Esophagus squamous epithelium (tissue), 5 donors: ENCODE measurements at places on chromosomes 13 and 19.

DNA sequence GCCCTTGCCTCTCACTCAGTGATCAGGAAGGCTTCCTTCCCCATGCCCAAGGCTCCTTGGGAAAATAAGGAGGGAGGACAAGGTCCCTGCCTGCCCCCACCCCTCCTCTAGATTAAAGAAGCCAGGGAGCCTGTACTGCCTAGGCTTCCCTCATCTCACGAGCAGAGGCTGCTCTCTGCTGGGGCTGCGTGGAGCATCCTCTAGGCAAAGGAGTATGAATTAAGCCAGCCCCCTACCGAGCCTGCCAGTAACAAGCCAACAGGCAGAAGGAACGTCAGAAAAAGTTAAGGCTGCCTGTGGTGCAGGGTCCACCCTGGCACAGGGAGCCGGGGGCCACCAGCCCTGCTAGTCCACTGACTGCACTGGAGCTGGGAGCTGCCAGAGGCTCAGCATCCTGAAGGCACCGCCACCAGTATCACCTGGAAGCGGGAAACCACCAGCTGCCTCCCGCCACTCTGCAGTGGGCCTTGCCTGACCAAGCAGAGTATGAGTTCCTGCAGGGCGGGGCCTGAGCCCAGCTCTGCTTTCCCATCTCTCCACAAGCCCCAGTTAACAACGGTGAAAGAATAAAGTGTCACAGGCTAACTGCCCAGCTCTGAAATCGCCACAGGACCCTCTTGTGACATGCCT is 6.8 kb downstream of the NAPA start:
- no peak for DNase-seq

- DNase-seq = no peak
These were observed 1551.1 kb downstream of the EFNB2 start for GRCh38 chr13:104984296-104984818.

DNA sequence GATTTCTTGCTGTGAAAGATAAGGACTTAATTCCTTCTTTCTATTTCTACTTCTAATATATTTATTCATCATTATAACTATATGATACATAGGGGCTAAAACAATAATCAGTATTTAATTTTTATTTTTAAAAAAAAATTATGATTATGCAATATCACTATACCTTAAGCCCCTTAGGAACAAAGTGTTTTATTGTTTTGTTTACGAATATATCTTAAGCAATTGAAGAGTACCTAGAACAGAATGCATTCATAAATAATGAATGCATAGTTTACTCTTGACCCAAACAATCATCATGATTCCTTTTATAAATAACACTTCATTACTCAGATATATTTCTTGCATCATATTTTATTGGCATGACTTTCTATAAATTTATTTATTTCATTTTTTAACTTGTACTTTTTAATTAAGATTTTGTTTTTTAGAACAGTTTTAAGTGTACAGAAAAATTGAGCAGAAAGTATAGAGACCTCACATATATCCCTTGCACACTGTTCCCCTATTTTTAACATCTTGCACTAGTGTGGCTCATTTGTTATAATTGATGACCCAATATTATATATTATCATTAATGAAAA is 339.9 kb upstream of the SPRY2 start:
- no peak for DNase-seq

DNA sequence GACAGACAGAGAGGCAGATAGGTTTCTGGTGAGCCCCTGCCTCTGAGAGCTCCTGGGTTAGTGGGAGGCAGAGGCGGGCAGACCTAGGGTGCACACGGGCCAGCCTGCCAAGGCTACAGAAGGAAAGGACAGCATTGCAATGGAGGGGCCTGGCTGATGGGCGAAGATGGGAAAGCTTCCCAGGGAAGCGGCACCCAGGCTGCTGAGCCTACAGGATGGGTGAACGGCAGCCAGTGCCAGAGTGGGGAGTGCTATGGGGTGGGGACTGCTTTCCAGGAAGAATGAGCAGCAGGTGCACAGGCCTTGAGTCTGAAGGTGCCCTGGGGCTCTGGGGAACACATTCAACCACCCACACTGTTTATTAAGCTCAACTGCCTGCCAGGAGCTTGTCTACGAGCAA is 702 bp upstream of the MAG start:
- no peak for DNase-seq

- DNase-seq = no peak
These were observed 2.2 kb downstream of the MADCAM1 start for GRCh38 chr19:498511-498891.

DNA sequence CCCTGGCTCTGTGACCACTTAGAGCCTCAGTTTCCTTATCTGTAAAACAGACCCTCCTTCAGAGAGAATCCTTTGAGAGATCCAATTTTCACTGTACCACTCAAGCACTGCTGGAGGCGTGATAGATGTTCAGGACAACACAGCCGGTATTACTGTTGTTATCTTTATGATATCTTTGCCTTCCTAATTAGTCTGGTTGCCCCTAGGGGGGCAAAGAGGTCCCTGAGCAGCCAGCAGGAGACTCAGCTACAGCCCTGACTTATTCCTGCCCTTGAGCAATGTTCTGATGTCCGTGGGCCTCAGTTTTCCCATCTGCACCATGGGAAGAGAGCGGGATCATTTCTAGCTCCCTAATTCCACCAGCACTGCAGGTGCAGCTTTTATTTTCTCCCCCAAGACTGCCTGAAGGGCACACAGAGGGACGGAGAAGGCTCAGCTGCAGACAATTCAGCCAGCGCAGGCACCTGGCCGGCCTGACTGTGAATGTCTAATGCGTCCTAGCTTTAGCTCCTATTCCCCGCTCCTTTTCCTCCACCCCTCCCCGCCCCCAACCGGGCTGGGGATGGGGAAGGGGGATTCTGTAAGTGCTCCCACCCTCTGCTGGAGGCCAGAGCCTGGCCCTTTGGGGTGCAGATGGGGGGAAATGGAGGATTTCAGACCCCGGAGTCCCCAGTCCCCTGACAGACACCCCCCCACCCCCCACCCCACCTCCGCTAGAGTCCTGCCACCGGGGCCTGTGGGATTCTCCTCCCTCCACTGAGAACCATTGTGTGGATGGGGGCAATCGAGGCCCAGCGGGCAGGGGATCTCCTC is 16.2 kb downstream of the TLE5 start:
- no peak for DNase-seq

DNA sequence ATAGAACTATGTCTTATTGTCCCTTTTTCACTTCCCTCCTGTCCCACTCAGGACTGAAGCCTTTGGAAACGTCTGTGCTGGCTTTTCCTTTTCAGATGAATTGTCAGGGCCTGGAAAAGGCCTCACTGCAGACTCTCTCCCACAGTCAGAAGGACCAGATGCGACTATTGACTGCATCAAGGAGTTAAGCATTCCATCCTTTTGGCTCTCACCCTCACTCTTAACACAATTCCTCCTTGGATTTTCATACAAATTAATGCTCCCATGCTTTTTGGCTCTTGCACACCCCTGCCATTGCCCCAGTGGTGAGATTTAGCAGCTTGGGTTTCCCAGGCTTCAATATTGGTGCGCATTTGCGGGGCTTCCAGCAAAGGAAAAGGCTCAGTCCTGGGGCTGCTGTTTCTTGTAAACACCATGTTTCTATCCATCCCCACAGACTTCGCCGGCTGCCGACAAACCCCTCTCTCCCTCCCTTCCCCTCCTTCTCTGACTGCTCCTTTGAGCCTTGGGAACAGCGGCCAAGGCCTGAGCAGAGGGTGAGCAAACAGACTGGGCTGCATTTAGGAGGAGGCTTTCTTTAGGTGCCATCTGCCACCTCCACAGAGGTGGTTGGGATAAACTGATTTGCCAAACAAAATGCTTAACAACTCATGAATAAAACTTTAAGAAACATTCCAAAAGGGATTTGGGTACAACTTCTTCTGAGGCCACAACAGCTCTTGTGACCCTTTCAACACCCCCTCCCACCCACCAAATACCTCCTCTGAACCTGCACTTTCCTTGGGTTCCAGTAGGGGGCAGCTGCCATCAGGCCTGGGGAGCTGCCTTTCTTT is 48.6 kb upstream of the PCDH8 start:
- no peak for DNase-seq

DNA sequence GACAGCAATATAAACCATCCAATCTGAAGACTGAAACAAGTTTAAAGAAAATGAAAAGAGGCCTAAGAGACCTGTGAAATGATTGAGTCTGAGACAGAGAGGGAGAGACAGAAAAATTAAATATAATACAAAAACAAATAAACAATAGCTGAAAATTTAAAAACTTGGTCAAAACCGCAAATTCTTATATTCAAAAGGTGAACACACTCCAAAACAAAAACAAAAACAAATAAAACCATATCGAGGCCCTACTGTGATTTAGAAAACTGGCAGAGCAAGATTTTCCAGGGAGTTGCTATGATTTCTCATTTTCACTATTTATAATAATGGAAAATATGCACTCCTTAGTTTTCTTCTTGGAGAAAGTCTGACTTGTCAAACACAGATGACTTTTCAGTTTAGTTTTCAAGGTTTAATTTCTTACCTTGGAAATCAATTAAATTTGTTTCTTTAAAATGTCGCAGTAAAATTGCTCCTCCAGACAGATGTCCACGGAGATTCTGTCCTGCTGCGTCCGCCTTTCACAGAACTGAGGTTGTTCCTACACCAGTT is 1420.3 kb downstream of the UQCRFS1 start:
- DNase-seq = no peak

DNA sequence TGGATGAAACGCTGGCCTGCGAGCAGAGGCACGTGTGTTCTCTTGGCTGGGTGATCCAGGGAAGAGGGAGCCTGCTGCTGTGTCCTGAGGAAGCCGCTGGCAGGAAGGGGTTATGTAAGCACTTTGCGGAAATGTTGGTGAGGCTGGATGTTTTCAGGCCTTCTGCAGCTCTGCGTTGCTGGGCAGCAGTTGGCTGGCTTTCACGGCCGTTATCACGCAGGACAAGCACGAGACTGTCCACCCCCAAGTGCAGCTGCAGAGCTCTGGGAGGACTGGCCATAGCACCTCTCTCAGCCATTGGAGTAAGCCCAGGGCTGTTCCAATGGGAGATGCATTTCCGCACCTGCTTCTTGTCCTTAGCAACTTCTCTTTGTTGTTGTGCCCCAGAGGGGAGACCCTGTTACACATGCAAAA is 146.9 kb upstream of the SOX21 start:
- DNase-seq = no peak

- no peak for DNase-seq
These were observed 29.1 kb upstream of the POP4 start for GRCh38 chr19:29576761-29577648.
